HFFc6 (cell line): ENCODE measurements at places on chromosomes 6 and 20.

DNA sequence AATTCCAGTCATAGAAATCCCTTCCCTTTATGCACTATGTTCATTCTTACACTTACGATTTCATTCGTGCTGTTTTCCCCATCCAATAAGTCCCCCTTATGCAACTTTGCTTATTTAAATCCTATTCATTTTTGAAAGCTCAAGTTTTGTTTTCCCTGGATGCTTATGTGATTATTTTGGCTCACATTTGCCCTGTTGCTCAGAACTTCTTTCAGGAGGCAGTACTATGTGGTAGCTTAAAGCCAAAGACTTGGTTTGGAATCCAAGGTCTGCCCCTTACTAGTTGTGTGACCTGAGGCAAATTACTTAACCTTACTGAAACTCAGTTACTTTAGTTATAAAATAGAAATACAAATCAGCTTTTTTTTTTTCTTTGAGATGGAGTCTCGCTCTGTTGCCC is 59.6 kb downstream of the MOXD1 start:
- no peak for DNase-seq

DNA sequence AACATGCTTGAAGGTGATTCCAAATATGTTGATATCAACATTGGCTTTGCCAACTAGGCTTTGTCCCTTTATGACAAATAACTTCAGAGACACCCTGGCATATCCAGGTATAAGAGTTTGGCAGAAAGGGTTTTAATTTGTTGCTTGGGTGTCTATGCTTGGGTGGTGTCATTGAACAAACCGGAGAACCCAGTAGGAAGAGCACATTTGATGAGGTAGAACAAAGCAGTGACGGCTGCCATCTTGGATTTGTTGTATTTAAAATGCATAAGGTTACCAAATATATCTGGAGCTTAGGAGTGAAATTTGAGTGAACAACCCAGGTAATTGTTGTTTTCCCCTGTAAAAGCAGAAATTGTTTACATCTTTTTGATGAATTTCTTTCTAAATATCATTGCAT is 503.7 kb upstream of the JARID2 start:
- no peak for DNase-seq

GRCh38 chr6:151701911-151702562 is 105.4 kb upstream of the ESR1 start:
- DNase-seq, result no peak

DNA sequence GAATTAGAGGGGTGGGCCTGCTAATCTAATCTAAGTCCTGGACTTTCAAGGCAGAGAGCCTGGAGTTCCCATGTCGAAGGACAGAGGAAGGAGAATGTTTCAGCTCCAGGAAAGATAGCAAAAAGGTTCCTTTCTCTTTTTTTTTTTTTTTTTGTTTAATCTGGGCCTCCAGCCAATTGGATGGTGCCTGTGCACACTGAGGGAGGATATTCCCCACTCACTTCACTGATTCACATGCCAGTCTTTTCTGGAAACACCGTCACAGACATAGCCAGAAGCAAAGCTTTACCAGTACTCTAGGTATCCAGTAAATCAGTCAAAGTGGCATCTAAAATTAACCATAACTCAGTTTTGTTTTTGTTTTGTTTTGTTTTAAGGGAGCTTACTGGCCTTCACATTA is 721.1 kb downstream of the TENT5A start:
- DNase-seq, result no peak

- no peak for DNase-seq
These were observed 218.8 kb downstream of the TAF4 start for GRCh38 chr20:61846741-61847419.

DNA sequence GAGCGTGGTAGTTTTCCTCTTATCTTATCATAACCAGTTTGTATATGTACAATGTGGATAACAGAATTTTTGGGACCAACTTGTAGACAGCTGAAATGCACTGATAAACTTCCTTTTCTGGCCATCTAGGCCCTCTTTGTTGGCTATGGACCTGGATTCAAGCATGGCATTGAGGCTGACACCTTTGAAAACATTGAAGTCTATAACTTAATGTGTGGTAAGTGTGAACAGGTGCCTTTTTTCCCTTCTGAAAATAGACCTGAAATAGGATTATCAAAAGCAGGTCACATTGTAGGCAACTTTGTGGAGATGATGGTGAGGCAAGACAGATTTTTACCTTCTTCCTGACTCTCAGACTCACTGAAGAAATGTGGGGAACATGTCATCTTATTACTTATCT is 67.8 kb downstream of the ENPP1 start:
- no peak for DNase-seq

GRCh38 chr6:27214126-27214601 is 33.3 kb upstream of the PRSS16 start:
- DNase-seq, result no peak

GRCh38 chr20:45408646-45409213 is 641 bp downstream of the DBNDD2 start:
- DNase-seq, result no peak

DNA sequence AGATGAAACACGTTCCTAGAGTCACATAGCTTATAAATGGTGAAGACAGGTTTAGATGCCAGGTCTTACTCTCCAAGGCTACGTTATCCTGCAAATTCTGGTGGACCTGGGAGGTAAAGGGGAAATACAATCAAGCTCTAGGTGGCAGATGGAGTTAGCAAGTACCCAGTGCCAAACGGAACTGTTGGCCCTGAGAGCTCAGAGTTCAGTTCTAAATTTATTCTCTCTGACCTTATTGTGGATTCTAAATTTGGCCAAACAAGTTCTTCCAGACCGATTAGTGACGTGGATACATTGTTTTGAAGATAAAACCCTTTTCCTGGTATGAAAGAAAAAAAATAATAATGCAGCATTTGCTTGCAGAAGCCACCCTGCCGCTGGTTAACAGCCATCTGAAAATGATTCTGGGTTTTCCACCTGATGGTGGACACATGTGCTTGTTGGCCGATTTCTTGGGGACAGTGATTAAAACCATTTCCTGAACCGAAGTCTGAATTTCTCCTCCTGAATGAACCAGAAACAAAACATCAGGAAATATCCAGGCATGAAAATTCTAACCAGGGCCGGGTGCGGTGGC is 32.5 kb downstream of the RIPOR3 start:
- DNase-seq, result no peak

DNA sequence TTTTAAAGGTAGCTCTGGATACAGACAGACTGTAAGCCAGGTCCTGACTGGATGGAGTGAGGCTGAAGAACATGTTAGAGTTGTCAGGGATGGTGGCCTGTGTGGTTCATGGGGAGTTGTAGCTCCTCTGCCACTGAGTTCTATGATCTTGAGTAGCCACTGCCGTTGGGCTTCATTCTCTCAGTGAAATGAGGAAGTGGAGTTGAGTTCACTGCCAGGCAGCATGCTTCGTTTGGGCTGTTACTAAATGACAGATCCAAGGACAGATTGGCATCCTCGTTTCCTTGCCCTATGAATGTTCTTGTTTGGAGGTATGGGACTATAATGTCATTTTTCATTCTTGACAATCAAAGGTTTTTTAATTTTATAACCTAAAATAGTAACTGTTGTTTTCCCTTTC is 37.2 kb downstream of the SCAND1 start:
- DNase-seq, result no peak

- DNase-seq, result no peak
These were observed 136.0 kb downstream of the EDN1 start for GRCh38 chr6:12426121-12426520.

- no peak for DNase-seq
These were observed 7.8 kb downstream of the TCF15 start for GRCh38 chr20:602111-602970.

DNA sequence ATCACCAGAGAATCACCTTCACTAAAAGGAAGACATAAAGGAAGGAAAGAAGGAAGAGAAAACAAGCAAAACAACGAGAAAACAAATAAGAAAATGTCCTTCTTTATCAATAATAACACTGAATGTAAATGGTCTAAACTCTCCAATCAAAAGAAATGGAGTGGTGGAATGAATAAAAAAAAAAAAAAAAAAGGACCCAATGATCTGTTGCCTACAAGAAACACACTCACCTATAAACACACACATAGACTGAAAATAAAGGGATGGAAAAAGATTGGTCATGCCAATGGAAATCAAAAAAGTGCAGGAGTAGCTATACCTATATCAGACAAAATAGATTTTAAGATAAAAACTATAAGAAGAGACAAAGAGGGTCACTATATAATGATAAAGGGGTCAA is 30.2 kb upstream of the HLA-E start:
- DNase-seq, result no peak
